Activated B cell treated with CpG ODN at 0.5 μM for 24 hours (primary cell): ENCODE measurements at places on chromosomes 2 and 18.

DNA sequence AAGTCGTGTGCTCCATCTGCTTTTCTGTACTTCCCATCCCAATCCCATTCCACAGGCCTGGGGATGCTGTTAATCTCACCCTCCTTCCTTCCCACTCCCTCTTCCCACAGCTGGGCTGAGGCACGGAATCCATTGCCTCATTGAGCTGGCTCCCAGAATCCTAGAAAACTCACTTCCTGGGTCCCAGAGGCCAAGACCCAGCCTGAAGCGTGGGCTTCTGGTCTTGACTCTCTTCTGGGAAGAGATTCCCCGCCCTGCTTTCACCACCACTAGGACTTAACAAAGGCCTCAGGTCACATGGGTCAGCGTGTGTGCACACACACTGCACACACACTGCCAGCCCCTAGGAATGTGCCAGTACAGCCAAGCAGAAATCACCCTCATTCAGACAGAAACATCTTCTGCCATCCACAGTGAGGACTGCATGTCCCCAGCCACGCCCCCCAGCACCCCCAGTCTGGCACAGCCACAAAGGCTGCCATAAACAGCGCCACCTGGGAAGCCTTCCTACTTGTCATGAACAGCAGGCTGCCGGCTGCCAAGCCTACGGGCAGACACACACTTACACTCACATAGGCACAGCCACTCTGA is 165.8 kb downstream of the TNS1 start:
- no peak for DNase-seq

- no peak for DNase-seq
Observed at GRCh38 chr2:101082998-101083397, 68.2 kb downstream of the TBC1D8 start.

GRCh38 chr2:18171191-18172139 is 293.0 kb downstream of the KCNS3 start:
- DNase-seq, result no peak

DNA sequence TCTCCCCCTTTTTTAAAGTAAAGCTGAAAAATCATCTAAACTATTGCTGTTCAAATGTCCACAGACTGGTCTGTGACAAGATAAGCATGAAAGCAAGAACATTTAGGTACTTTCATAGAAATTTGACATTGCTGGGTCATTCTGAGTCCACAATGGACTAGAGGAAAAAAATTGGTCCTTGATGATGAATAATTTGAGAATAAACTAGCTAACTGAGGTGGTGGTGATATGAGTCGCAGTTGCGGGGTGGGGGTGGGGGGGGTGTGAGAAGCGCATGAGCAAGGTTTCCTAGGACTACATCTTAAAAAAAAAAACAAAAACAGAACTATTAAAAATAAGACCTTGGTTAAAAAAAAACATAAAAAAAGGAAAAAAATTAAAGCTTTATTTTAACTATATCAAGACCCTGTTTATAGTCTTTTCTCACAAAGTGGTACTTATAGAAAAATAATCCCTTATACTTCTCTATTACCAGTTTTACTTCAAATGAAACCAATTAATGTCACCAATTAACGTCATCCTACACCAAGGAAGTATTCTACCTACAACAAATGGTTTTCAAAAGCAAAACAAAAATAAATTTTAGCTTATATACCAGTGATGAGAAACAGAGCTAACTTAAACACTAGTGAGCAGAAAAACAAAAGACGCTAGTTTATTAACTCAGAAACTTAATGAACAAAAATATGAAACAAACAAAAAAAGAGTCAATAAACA is 88.1 kb downstream of the ASXL2 start:
- no peak for DNase-seq

DNA sequence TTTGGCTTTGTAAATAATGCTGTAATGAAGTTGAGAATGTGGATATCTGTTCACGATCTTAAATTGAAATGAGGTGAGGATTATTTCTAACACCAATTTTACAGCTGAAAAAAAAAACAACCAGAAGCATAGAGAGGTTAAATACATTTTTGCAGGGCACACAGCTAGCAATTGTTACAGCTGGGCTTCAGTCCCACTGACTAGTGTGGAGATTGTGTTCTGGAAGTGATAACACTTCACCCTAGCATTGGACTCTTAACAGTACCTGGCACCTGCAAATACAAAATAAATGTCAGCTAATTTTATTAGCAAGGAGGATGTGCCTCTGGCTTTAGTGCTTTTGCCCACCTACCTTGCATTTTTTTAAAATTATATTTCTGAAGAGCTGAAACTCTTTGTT is 28.8 kb downstream of the CAVIN2 start:
- no peak for DNase-seq

DNA sequence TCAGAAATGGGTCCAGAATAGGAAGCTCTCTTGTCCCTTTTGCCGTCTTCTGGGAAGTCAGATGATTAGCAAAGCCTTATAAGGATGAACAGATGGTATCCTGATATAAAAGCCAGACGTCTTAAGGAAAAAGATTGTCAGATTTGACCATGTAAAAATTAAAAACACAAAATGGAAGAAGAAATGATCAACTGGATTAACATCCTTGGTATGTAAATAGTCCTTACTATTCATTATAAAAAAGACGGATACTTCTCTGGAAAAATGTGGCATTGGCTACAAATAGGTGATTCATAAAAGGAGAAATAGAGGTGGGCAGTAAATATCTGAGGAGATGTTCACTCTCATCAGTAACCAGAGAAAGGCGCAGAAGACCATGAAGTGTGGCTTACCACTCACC is 33.7 kb upstream of the SCLY start:
- DNase-seq, result no peak

DNA sequence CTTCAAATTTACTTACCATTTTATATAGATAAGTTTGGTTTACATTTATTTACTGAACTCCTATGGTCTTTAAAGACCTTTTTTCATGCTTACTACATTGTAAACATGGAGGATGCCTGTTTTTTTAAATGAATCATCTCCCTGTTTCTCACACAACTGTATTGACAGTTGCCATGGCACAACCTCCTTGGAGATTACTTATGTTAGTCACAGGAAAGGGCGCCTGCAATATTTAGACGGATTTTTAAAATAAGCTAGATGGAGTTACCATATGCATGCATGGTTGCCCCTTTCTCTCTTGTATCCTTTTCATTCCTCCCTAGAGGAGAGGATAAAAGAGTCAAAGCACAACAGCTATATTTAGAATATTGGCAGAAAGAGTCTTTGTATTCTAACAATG is 34.8 kb upstream of the CCDC102B start:
- no peak for DNase-seq

DNA sequence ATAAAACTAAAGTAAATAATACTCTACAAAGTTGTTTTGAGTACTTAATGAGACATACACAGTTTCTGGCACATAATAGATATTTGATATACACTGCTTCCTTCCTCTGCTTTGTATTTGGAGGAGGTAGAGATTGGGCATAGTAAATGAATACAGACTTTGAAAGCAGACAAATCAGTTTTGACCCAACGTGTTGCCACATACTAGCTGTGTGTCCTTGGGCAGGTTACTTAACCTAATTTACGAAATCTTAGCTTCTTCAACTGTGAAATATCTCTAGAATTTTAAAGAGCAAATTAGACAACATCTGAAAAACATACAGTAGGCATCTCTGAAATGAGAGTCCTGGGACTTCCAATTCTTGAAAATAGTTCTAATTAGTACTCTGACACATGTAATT is 425.4 kb downstream of the TGIF1 start:
- no peak for DNase-seq

GRCh38 chr2:219637842-219638185 is 10.4 kb downstream of the SLC4A3 start:
- no peak for DNase-seq

DNA sequence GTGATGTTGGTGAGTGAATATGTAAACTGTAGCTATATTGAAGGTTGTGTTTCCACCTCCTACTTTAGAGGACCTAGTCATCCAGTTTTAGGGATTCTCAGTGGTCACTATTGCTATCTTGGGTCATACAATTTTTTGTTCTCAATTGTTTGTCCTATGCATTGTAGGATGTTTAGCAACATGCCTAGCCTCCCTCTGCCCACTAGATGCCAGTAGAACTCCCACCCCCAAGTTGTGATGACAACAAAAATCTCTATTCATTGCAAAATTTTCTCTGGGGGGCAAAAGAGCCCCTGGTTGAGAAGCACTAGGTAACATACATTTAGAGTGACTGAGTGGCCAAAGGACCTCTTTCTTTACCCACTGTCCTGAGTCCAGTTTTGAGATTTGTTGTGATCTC is 87.3 kb downstream of the LRRTM4 start:
- no peak for DNase-seq

GRCh38 chr18:69992776-69993175 is 45.1 kb upstream of the CD226 start:
- no peak for DNase-seq

GRCh38 chr2:174518395-174518794 is 31.6 kb upstream of the GPR155 start:
- no peak for DNase-seq

DNA sequence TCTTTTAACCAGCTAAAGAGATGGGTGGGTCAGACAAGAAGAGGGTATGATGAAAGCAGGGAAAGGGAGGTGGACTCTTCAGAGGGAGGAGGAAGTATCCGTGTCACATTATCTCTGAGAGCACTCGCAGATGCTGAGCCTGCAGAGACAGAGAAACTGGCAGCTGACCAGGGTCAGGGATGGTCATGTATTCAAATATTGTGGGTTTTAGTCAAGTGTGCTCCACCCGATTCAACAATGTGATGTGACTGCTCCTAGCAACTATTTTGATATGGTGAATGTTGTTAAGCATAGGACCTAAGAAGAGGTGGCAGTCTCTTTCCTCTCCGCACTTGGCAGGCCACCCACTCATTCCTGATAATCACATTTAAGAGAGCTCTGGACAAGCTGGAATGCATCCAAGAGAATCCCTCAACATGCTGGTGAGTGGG is 1.3 kb upstream of the CLIP4 start:
- DNase-seq, result no peak

DNA sequence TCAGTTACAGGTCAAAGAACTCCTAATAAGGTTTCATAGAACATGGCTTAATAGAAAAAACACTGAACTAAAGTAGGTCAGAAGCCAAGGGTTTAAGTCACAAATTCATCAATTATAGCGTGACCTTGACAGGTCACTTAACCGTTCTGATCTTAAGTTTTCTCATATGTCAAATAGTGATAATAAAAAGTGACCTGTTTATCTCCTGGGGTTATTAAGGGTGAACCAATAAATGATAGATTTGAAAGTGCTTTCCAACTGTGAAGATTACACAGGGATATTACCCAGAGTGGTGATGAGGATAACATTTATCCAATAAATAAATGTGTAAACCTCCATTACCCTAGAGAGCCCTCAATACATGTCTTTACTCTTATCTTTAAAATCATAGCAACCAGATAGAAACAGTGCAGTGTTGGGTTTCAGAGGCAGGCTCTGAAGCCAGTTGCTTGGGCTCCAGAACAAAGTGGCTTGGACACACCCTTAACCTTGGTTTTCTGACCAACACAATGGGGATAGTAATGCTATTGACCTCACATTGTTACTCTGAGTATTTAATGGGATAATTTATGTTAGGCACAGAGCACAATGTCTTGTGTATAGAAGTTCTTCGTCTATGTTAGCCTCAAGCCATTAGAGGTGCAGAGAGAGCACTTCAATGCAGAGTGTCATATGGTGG is 48.6 kb downstream of the KLHL14 start:
- DNase-seq, result no peak

DNA sequence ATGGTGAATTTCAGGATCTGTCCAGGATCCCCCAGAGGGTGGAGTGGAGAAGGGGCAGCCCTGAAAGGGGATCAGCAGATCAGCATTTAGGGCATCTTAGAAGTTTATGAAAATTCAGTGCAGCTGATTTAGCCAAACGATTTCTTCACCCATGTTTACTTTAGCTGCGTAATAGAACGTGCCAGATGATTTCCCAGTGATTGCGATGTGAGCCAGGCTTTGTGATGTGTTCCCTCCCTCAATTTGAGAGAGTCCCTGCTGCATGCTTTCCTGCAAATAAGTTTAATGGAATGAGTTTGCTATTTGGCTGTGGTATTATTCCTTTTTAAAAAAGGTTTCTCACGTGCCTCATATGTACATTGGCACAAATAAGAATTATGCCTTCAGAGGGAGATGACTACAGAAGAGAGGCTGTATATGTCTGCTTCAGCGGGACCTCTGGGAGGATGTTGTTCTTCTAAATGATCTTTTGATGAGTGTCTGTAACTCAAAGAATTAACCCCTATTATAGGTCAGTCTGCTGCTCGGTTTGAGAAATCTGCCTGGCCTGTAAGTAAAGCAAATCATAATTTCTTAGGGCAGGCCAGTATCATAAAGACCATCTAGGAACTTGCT is 111.9 kb downstream of the MRO start:
- no peak for DNase-seq
